Prostate gland (tissue), 2 donors: ENCODE measurements at places on chromosomes 2 and 18. TPM values are rescaled to one million over a fixed set of nuclear protein-coding genes. Genes with fewer than 3 reads are reported as not detected.
A peak's percentile ranks its signal among the peaks of the same experiment; 100 is the strongest.

DNA sequence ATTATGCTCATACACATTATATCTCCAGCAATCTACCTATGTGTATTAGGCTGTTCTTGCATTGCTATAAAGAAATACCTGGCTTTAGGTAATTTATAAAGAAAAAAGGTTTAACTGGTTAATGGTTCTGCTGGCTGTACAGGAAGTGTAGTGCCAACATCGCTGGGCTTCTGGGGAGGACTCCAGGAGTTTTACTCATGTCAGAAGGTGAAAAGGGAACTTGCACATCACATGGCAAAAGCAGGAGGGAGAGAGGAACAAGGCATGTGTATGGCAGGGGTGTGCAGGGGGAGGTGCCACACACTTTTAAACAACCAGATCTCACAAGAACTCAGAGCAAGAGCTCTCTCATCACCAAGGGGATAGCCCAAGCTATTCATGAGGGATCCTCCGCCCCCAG lies 715.4 kb upstream of the ZEB2 start:
- no peak for DNase-seq

GRCh38 chr2:224175538-224175937 lies 136.5 kb upstream of the SERPINE2 start:
- DNase-seq: no peak

GRCh38 chr2:196963043-196963442 lies 36.5 kb upstream of the PGAP1 start:
- no peak for DNase-seq

GRCh38 chr2:246489-247144 lies 17.2 kb downstream of the SH3YL1 start:
- peak; percentile 33 for DNase-seq

DNA sequence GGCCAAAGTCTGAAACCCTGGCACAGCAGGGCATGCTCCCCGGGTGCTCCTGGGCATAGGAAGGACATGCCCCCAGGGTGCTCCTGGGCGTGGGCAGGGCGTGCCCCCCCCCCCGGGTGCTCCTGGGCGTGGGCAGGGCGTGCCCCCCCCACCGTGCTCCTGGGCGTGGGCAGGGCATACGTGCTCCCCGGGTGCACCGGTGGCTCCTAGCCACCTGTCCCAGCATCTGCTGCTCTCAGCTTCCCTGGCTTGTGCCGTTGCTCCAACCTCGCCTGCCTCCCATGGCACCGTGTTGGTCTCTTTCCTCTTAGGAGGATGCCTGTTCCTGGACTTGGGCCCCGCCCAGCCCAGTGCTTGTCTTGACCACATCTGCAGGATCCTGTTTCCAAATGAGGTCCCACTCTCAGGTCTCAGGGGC lies 95.6 kb upstream of the CTDP1 start:
- no peak for DNase-seq

GRCh38 chr2:109212836-109213563 lies 84.0 kb downstream of the SH3RF3 start:
- no peak for DNase-seq

DNA sequence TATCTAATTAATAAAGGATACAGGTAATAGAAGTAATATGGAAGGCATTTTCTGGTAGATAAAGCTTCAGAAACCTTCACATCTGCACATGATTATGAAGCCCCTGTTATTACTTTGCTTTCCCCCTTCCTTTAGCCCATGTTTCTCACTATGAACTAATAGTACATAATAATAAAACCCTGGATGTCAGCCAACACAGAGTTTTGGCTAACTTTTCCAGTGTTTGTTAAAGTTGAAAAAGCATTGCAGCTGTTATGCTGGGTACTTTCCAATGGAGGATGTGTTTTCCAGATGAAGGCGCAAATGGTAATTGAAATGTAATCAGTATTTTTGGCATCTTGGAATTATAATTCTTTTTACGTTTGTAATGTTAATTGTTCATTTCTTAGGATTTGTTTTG lies 43.5 kb downstream of the SPTBN1 start:
- DNase-seq: no peak

DNA sequence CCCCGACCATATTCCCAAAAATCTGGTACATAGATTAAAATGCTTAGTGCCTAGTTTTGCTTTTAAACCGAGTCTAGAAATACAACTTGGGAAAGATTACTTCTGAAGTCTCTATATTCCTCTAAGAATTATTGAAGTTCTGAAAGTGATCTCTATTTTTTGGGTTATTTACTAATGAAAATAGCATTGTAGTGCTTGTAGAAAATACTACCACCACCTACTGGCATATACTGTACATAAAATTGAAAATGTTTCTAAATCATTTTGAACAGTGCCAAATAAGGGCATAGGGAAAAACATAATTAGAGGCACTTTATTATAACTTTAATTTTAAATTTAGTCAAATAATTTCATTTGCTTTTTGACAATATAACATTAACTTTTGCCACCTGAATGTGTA lies 1399.6 kb upstream of the ZEB2 start:
- no peak for DNase-seq

GRCh38 chr2:205245001-205245400 lies 437.3 kb upstream of the NRP2 start:
- DNase-seq: no peak

DNA sequence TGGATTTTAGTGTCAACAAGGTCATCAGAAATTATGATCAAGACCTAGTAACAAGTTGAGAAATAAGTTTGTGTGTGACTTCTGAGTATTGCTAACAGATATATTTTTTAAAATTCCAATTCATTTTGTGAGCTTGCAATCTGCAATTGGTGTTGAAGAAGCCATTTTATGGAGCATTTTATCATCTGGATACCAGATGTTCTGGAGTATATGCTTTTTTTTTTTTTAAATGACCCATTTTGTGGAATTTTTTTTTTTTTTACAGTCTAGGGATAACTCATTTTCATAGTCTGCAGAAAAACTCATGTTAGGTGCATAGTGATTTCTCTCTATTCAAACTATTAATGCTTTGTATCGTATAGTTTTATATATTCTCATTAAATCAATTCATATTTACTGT lies 12.6 kb downstream of the QPCT start:
- no peak for DNase-seq

- DNase-seq: no peak
Observed at GRCh38 chr18:58727776-58728500, 56.7 kb downstream of the MALT1 start.

DNA sequence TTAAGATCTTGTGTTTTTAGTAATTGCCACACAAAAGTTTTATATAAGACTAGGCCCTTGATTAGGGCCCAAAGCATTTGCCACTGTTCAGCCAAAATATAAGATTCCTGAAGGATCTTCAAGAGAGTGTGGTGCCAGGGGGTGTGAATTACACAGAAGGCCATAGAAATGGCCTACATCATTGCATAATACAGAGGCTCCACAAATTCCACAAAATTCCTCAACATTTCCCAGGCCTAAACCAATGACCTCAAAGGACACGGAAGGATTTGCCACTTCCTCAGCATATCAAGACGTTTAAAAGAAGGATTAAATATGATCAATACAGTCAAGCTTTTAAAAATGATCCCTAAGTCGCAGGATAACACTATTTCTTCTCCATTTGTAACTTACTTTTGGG lies 24.1 kb downstream of the COL6A3 start:
- no peak for DNase-seq

- DNase-seq: no peak
Observed at GRCh38 chr18:40987581-40987980, 967.5 kb upstream of the PIK3C3 start.

- DNase-seq: no peak
Observed at GRCh38 chr2:186308347-186308746, 177.7 kb upstream of the ZC3H15 start.

DNA sequence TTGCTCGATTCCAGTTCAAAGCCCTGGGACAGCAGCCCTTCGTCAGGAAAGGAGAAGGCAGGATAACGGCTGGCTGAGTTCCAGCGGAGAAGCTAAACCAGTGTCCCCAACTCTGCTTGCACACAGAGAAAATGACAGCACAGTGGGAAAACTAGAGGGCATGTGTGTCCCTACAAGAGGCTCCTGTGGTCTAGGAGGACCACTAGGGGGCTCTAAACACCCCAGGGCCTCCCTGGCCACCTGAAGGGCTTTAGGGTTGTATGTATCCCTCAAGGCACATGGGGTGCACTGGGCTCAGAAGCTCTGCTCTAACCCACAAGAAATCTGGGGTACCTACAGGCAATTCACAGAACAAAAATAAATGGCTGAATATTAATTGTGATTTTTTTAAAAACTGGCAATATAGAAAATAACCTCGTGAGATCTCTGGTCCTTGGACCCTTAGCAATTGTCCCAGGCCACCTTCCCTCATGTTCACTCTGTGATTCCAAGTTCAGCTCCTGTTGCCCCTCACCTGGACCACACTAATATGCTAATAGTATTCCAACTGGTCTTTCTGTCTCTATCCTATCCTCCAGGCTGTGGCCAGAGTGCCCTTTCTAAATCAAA lies 17.5 kb downstream of the STAT1 start:
- DNase-seq: no peak

- no peak for DNase-seq
Observed at GRCh38 chr2:165549619-165550018, 80.1 kb downstream of the CSRNP3 start.

- DNase-seq: no peak
Observed at GRCh38 chr2:189628817-189629530, 32.3 kb upstream of the ASNSD1 start.

GRCh38 chr2:8142461-8142860 lies 539.4 kb upstream of the ID2 start:
- no peak for DNase-seq

- DNase-seq: no peak
Observed at GRCh38 chr2:67043781-67044478, 353.2 kb upstream of the ETAA1 start.

- DNase-seq: no peak
Observed at GRCh38 chr2:165407466-165407865, 62.0 kb upstream of the CSRNP3 start.

GRCh38 chr2:198004173-198004572 lies 199.8 kb downstream of the PLCL1 start:
- no peak for DNase-seq

GRCh38 chr2:155412598-155412997 lies 714.1 kb downstream of the KCNJ3 start:
- DNase-seq: no peak

DNA sequence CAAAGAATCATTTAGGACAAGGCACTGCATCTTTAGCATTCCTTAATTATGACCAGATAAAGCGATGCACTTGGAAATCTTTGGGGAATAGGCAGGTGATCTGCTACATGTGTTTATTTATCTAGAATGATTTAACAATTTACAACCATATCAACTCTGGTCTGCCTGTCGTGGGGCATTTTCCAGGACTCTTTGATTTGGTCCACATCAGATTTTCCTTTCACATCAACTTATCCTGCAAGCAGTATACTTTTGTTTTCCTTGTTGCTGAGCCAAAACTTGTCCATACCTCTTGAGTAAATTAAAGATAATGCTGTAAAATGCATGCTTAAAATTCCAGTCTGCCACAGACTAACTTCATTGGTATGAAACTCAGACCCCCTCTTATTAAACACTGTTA lies 312.4 kb upstream of the TCF4 start:
- DNase-seq: no peak

GRCh38 chr2:120293096-120294007 lies 40.7 kb downstream of the RALB start:
- no peak for DNase-seq

DNA sequence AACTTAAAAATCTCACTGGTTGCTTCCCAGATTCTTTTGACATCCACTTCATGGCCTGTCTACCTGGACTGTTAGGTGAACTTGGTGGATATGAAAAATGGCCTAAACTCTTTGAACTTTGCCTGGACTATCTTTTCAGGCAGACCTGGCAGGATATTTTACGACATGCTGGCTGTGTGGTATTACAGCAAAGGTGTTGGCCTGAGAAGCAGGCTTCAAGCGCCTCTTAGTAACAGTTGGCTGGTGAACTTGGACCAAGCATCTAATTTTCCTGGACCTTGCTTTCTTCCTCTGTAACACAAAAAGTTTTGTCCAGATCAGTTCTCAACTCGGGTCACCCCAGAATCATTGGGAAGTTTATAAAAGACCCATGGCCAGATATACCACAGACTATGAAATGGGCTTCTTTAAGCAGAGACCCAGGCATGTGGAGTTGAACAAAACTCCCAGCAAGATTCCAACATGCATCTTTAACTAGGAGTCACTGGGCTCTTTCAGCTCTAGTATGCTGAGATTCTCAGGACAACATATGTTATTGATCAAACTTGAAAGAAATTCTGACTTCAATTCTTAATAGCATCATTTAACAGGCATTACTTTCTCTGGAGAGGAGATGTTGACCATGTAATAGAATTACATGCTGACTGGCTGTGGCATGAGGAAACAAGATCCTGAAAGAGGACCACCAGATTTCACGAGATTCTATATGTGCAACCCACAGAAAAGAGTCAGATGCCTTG lies 4.4 kb downstream of the LYPD1 start:
- DNase-seq: no peak

DNA sequence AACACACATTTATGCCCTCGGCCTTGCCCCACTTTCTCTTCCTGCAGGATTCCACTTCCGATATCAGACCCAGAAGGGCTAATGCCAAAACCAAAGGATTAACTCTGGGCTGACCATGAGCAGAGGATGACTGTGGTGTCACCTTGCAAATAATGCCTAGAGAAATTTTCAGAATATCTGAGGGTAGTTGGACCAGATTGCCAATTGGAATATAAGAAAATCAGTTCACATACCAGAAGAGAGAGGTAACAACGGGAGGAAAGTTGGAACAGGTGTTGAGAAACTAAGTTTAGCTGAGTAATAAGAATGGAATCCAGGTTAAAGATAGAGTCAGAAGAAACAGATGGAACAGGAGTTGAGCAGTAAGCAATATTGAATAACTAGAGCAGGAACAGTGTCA lies 232.7 kb upstream of the UBE2E3 start:
- DNase-seq: no peak

GRCh38 chr2:145339646-145340045 lies 819.7 kb upstream of the ZEB2 start:
- no peak for DNase-seq

DNA sequence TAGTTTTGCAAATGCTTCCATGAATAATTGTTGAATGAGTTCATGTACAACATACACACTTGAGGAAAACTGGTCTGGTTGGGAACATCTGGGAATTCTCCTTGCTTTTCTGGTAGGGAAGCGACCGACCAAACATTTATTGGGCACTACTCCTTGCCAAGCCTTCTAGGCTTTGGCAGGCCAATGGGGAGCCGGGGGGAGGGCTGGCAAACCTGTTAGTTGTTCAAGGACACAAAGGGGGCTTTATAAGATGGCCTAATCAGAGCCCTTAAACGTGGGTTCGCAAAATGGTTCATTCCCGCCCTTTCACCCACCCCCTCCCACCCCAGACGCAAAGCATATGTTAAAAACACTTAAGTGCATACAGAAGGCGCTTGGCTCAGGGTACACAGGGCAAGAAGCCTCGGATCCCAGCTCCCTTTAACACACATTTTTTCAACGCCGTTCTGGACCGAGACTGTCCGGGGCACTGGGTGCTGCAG lies 844 bp upstream of the VSNL1 start:
- DNase-seq: no peak

Gene EVX2
- total RNA-seq: 1.6 TPM

Gene RAX
- 0.23 TPM for total RNA-seq

Gene DSG1
- 5.5 TPM for total RNA-seq

Gene KLHL29
- total RNA-seq: 24.8 TPM

Gene PLB1
- 7.4 TPM for total RNA-seq

Gene DPYSL5
- not detected for total RNA-seq

Gene KIF1A
- 55.8 TPM for total RNA-seq

Gene FARP2
- total RNA-seq: 32.4 TPM

Gene SDC1
- total RNA-seq: 167 TPM

Gene CRACDL
- total RNA-seq: 4.1 TPM

Gene SPC25
- total RNA-seq: 2.2 TPM

Gene TUBA4B
- total RNA-seq: not detected

Gene IL36G
- total RNA-seq: not detected

Gene COLEC11
- total RNA-seq: 2.9 TPM
